ENCODE measurements at places on chromosomes 16 and 17.

- no peak for DNase-seq
These were observed 38.4 kb downstream of the TNFRSF13B start for GRCh38 chr17:16933317-16934132.

DNA sequence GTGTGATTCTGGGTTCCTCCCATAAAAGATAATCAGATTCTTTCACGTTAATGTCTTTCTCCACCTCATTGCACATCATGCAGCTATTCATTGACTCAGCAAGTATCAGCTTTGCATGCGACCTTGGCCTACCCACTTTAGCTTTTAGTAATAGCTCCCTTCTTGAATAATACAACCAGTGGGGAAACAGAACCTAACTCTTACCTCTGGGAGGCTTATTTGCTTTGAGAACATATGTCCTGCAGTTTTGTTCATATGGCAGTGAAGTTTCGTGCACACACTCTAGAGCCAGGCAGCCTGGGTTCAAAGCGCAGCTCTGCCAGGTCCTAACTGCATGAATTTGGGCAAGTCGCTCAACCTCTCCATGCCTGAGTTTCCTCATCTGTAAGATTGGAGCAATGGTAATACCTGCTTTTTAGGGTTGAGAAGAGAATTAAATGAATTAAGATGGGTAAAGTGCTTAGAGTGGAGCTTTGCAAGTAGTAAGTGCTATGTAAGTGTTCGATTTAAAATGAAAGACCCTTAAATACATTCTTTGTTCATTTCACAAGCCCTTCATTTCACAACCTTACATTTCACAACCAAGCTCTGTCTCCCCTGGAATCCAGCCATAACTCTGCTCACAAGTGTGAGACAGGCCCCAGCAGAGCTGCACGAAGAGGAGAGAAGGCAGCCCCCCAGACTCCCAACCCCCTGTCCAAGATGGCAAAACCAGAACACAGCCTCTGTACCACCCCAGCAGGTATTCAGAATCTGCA lies 29.3 kb downstream of the MAPT start:
- DNase-seq: no peak

- no peak for DNase-seq
These were observed at the start of gene AIPL1 for GRCh38 chr17:6435051-6435450. Gene AIPL1, minus strand, starts transcription at chr17:6435121. Its CDS starts 17 bp downstream, at chr17:6435104.

GRCh38 chr16:86088287-86088686 lies 189.3 kb downstream of the IRF8 start:
- no peak for DNase-seq

- DNase-seq: no peak
These were observed 1.7 kb downstream of the RNF151 start for GRCh38 chr16:1968146-1968953.

GRCh38 chr16:74563828-74564263 lies 43.1 kb downstream of the GLG1 start:
- no peak for DNase-seq

DNA sequence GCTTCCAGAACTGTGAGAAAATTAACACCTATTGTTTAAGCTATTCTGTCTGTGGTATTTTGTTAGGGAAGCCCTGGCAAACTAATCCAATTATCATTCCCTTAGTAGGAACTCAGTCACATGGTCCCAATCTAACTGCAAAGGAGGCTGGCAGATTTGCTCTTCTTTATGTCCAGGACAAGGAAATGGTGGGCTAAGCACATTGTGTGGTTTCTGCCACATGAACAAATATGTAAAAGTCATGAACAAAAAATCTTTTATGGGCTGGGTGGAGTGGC lies 278.6 kb upstream of the RPL38 start:
- no peak for DNase-seq

All from pulmonary artery endothelial cell (primary cell).